ENCODE measurements at places on chromosomes 6 and 20. TPM values are rescaled to one million over a fixed set of nuclear protein-coding genes. Genes with fewer than 3 reads are reported as not detected.

- no peak overlapping the region for H3K4me3 ChIP-seq
- no peak for DNase-seq
- H3K27me3 ChIP-seq = no peaks in the 10 kb centered on the region
Measured at GRCh38 chr6:45898941-45899682, 116.5 kb downstream of the CLIC5 start.

- peaks cover 66% of the 10 kb centered on the region for H3K36me3 ChIP-seq
- H3K27ac ChIP-seq = no peak overlapping the region
- peak; percentile 13 for DNase-seq
- no peak overlapping the region for H3K4me3 ChIP-seq
Measured at GRCh38 chr20:34530342-34530741, 14.1 kb downstream of the DYNLRB1 start.

- no peaks in the 10 kb centered on the region for H3K27me3 ChIP-seq
- H3K4me3 ChIP-seq = no peak overlapping the region
Measured at GRCh38 chr6:147986846-147987245, 355.8 kb upstream of the SASH1 start.

GRCh38 chr20:50586531-50587232 lies 76.5 kb downstream of the PTPN1 start:
- DNase-seq = no peak
- H3K4me3 ChIP-seq = no peak overlapping the region
- peaks cover 71% of the 10 kb centered on the region for H3K36me3 ChIP-seq
- no peaks in the 10 kb centered on the region for H3K27me3 ChIP-seq
- no peaks in the 10 kb centered on the region for H3K4me1 ChIP-seq
- H3K27ac ChIP-seq = no peak overlapping the region

The DEFB128 gene
- not detected for polyA plus RNA-seq

The PLN gene
- 4.7 TPM for polyA plus RNA-seq

The GTF3C6 gene
- 74.7 TPM for polyA plus RNA-seq

The MICB gene
- 2.7 TPM for polyA plus RNA-seq

All from adrenal gland (tissue), 19 donors.